ENCODE measurements at places on chromosomes 2 and 18.

GRCh38 chr2:24652265-24653182 lies 140.7 kb downstream of the PTRHD1 start:
- DNase-seq: no peak

GRCh38 chr2:71458413-71459083 lies 5.2 kb downstream of the DYSF start:
- no peak for DNase-seq

DNA sequence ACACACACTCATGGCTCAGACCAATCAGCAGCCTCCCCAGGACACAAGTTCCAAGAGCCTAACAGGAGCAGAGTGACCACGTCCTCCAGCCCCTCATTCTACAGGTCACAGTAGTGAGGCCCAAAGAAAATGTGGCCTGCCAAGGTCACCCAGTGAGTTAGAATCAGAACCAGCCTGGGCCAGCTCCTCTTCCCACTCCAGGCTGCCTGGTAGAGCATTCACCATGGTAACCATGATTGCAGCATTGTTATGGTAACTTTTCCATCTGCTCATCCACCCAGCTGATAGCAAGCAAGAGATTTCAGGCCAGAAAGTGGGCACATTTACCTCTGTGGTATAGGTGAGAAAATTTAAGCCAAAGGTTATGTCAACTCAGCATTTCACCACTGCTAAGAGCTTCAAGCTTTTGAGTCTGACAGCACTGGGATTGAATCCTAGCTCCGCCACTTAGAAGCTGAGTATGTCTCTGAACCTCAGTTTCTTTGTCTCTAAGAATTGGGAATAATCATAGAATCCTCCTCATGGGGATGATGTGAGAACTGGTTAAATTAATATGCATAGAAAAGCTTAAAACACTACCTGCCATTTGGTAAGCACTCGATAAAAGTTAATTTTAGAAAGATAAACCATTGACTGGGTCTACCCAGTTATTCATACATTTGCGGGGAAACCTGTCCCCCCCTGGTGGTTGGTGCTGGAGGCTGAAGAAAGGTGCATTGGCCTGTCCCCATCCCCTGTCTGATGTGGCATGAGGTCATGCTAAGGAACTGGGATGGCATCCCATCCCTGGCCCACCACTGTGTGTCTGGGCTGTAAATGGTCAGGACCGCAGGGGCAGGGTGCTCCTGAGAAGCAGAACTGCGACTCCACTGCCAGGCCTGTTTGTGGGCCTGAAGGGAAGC lies 181.5 kb downstream of the KLHL29 start:
- no peak for DNase-seq

DNA sequence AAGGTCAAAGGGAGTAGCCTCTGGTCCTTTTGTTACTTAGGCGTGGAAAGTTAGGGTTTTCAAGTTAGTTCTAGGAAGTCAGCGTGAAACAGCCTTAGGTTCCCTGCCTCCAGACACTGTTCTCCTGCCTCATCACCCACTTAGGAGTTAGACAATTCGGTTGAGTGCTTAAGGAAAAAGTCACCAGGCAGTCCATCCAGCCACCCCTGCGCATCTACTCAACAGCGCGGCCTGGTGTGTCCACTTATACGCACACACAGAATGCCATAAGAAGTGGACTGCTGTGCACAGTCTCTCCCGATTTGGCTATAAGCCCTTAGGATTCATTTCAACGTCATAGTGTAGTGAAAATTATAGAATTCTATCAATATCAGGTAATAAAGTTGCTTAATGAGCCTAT lies 470.8 kb upstream of the TNP1 start:
- no peak for DNase-seq

- no peak for DNase-seq
Measured at GRCh38 chr2:9244985-9245544, 38.5 kb downstream of the ASAP2 start.

- no peak for DNase-seq
Measured at GRCh38 chr18:12306752-12307700, 1.0 kb upstream of the TUBB6 start.

- no peak for DNase-seq
Measured at GRCh38 chr2:145623136-145623535, 1103.2 kb upstream of the ZEB2 start.
